ENCODE measurements at places on chromosomes 2 and 18.

GRCh38 chr18:50192995-50193795 is 1.8 kb downstream of the MYO5B start:
- DNase-seq: no peak

DNA sequence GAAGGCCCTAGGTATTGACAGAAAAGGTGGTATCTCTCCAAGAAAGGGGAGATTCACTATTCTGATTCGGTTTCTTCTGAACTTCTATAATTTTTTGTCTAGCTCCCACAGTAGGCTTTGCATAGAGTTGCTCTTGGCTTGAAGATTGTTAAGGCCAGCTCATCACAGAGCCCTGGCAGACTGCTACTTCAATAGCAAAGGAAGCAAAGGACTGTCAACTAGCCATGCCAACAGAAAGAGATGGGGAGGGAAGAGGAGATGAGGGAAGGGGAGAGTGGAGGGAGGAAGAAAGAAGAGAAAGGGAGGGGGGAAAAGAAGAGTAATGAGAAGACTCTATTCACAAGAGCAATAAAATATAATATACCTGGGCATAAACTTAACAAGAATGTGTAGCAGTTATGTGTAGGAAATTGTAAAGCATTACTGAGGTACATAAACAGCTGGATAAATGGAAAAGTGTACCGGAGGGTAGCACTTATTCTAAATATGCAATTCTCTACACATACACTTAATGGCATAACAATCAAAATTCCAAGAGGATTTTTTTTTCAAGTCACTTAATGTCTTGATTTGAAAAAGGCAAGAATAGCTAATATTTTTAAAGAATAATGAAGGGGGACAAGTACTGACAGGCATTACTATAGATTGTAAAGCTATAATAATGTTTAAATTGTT is 102.5 kb downstream of the LOXHD1 start:
- no peak for DNase-seq

DNA sequence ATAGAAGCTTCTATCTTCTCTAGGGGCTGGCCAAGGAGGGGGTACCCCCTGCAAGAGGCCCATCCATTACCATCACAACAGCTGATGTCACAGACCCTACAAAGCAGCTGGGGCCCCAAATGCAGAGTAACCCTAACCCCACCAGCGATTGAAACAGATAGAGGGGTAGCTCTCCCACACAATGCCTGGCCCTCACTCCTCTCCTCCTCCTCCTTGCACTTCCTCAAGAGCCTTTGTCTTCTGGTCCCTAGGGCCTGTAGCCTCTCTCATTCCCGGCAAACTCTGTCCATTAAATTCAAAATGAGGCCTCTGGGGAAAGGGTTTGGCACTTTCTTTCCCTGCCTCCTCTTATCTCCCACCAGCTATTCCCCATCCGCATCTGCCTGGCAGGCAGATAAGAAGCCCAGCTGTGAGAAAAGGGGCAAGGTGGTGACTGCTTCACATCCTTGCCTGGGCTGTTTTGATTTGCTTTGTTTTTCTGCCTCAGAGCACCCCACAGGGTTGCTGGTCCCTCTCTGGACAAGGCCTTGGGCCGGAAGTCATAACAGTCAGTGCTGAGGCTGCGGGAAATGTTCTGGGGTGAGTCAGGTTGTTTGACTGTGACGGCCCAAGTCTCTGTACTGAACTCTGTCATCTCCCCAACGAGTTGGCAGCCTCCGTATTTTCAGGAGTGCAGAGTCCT is 26.1 kb upstream of the CYP26B1 start:
- DNase-seq: no peak

DNA sequence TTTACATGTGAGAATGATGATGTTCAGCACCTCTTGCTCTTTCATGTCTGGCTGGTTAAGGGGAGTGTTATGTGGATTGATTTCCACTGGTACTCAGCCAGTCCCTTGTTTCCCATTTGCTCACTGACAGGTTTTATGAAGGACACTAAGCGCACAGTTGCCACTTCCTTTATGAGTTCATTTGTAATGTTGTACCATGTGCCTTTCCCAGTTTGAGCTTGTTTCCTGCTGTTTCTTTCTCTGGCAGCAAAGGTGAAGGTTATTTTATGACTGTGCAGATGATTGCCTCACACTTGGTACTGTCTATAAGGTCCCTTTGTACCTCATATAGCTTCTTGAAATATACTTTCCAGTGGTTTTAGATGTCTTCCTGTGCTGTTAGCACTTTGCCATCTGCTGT is 1700.5 kb upstream of the TMEFF2 start:
- no peak for DNase-seq

DNA sequence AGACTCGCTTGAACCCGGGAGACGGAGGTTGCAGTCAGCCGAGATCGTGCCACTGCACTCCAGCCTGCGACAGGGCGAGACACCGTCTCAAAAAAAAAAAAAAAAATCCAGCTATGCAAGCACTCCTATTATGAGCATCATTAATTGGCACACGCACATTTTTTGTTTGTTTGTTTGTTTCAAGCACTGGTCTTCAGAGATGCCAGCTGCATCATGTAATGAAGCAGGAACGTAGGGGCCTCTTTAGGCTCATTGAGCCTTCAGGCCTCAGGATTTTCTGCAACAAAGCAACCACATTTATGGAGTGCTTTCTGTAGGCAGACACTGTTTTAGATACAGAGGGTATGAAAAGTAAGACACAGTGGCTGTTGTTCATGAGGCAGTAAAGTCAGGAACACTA is 585.8 kb downstream of the CNTNAP5 start:
- no peak for DNase-seq

- DNase-seq: no peak
Measured at GRCh38 chr18:56712761-56713160, 61.6 kb downstream of the WDR7 start.

DNA sequence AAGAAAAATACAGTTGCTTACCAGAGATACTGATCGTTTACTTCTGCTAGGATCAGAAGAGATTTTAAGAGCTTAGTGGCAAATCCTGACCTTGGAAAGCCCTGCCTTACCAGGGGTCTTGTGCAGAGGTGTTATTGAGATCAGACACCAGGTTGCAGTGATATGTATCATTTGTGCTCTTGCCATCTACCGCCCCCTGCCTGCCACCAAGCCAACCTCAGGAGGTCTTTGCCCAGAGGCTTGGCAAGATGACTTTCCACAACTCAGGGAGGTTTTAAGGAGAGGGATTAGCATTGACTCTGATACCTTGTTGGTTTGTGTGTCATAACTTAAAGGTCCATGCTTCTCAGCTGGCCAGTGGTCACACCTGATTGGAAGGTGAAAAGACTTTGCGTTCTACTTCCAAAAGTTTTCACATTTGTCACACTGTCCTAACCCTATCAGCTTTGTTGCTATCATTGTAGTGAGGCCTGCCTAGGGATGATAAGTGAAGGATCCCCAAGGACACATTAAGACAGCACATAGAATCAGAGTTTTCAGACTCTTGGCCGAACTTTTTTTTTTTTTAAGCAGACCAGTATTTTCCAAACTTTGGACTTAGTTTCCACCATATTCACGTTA is 46.2 kb upstream of the MGAT5 start:
- no peak for DNase-seq

DNA sequence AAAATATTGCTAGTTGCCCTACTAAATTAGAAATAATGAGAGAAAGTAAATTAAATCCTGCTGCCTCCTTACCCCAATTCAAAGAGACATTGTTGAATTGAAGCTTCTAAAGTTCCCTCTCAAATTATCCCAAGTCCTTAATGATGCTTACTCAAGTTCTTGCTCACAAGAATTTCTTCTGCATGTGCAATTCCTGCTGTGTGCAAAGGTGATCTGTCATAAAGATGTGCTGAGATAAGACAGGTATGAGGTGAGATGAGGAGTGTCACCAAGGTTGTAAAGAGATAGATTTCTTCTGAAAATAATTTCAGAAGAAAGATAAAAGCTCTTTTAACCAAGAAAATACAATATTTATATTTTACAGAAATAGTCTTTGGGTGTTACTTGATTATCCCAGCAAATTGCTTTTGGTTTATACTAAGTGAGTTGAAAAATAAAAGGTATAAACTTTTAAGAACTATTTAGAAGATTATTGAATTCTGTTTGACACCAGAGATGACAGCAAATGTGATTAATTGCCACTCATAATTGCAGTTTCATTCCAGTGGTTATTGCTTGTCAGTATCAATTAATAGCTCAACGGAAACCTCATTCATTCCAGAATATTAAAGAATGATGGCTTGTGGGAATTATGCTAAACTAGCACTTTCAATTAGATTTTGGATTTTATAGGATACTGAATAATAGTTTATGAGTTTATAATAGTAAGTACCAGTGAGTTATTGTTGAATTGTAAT is 674.3 kb downstream of the STK39 start:
- DNase-seq: no peak

DNA sequence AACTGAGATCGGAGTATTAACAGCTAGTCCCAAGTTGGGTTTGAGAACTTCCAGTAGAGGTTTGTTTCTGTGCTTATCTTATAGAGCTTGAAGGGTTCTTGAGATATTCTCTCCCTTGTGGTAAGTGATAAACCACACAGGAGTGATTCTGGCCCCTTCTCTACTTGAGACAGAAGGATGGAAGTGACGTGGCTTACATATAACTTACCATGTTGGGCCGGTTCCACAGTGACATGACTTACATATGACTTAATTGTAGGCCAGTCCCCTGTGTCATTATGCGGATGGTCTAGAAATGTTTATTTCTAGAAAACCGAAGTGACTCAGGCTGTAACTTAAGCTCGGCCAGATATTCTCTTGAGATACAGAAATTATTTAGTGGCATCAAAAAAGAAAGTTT is 62.7 kb downstream of the TRAPPC12 start:
- DNase-seq: no peak

GRCh38 chr18:8830067-8831060 is 125.0 kb downstream of the MTCL1 start:
- no peak for DNase-seq

- DNase-seq: no peak
Measured at GRCh38 chr2:45707006-45707405, 55.5 kb downstream of the PRKCE start.

Data from left renal pelvis (tissue), 4 donors.